ENCODE measurements at places on chromosomes 7 and 10. TPM values are rescaled to one million over a fixed set of nuclear protein-coding genes. Genes with fewer than 3 reads are reported as not detected.

PRRT4 gene
- total RNA-seq: not detected

PLCE1 gene
- 0.05 TPM for total RNA-seq

CCDC3 gene
- 0.15 TPM for total RNA-seq

CLDN3 gene
- total RNA-seq: not detected

RPEL1 gene
- total RNA-seq: not detected

SLC16A9 gene
- total RNA-seq: 2.9 TPM

TWIST1 gene
- total RNA-seq: 6.7 TPM

LIPJ gene
- total RNA-seq: not detected

CLIP2 gene
- 2.6 TPM for total RNA-seq

ANKRD22 gene
- total RNA-seq: 0.42 TPM

OR2A7 gene
- total RNA-seq: 3.9 TPM

HTRA1 gene
- not detected for total RNA-seq

LLCFC1 gene
- not detected for total RNA-seq

SLC26A5 gene
- total RNA-seq: not detected

LIPN gene
- not detected for total RNA-seq

VAX1 gene
- total RNA-seq: not detected

SFTPA1 gene
- total RNA-seq: not detected

SPDYE2 gene
- total RNA-seq: not detected

CABCOCO1 gene
- not detected for total RNA-seq

PNLIP gene
- not detected for total RNA-seq

IL15RA gene
- total RNA-seq: 31.2 TPM

C10orf105 gene
- total RNA-seq: 0.42 TPM

PCDH15 gene
- not detected for total RNA-seq

FAM25A gene
- total RNA-seq: not detected

C10orf53 gene
- total RNA-seq: not detected

ASB10 gene
- total RNA-seq: not detected

OR13A1 gene
- not detected for total RNA-seq

SPACDR gene
- total RNA-seq: 2.9 TPM

ZP3 gene
- total RNA-seq: 6.6 TPM

RNF32 gene
- 3.7 TPM for total RNA-seq

GRB10 gene
- 7.6 TPM for total RNA-seq

SRGN gene
- 300 TPM for total RNA-seq

CALHM1 gene
- 0.17 TPM for total RNA-seq
